CD4-positive, CD25-positive, alpha-beta regulatory T cell (primary cell): ENCODE measurements at places on chromosomes 7 and 10. TPM values are rescaled to one million over a fixed set of nuclear protein-coding genes. Genes with fewer than 3 reads are reported as not detected.

DNA sequence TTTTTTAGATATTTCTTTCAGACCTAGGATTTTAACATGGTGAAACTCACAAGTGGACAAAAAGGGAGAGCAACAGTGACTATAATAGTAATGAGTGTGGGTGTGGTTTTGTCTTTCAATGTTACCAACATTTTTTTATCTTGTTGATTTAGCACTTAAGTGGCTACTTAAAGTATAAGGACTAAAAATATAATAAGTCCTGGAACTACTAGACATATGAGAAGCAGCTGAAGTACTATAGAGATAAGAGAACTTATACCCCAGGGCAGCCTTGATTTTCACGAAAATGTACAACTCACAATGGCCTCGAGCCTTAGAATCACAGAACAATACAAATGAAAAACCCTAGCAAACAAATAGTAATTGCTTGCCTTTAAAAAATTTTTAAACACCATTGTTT lies 1151.8 kb downstream of the TYW1 start:
- H3K27ac ChIP-seq, result no peak overlapping the region
- H3K36me3 ChIP-seq, result no peaks in the 10 kb centered on the region

Gene CLCN1
- not detected for total RNA-seq

- H3K36me3 ChIP-seq, result peaks cover 30% of the 10 kb centered on the region
- H3K27me3 ChIP-seq, result no peaks in the 10 kb centered on the region
- H3K4me3 ChIP-seq, result peak overlapping the region; percentile 98
- no peak for DNase-seq
Observed at GRCh38 chr7:130954918-130955564, 221.0 kb upstream of the KLF14 start.

GRCh38 chr10:86316990-86317389 lies 49.6 kb downstream of the GRID1 start:
- no peaks in the 10 kb centered on the region for H3K36me3 ChIP-seq
- no peak for DNase-seq

Gene CYP2E1
- total RNA-seq, result 0.37 TPM

DNA sequence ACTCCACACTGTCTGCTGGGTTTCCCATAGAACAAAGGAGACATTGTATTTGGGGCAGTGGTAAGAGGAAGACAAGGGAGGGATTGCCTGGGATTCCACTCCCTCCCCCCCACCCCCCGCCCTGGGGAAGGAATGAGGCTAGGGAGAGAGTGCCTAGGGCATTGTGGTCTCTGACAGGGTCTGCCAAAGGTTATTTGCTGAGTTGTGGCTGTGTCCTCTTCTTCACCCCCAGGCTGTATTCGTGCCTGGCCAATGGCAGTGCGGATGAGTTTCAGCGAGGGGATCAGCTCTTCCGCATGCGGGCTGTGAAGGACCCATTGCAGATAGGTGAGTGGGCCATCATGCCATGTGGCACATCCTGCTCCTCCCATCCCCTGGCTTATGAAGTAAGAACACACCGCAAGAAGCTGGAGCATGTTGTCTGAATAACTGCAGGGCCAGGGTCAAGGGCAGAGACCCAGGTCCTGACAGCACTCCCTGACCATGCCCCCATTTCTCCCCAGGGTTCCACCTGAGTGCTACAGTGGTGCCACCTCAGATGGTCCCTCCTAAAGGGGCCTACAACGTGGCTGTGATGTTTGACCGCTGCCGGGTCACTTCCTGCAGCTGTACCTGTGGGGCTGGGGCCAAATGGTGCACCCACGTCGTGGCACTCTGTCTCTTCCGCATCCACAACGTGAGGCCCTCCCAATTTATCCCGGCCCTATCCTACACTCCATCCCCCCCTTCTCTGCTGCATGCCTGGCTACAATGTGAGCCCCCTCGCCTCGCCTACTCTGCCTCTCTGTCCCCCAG lies 3.7 kb downstream of the ZSWIM8 start:
- peaks cover 24% of the 10 kb centered on the region for H3K4me1 ChIP-seq
- no peaks in the 10 kb centered on the region for H3K27me3 ChIP-seq
- H3K27ac ChIP-seq, result no peak overlapping the region
- peaks cover 47% of the 10 kb centered on the region for H3K36me3 ChIP-seq

DNA sequence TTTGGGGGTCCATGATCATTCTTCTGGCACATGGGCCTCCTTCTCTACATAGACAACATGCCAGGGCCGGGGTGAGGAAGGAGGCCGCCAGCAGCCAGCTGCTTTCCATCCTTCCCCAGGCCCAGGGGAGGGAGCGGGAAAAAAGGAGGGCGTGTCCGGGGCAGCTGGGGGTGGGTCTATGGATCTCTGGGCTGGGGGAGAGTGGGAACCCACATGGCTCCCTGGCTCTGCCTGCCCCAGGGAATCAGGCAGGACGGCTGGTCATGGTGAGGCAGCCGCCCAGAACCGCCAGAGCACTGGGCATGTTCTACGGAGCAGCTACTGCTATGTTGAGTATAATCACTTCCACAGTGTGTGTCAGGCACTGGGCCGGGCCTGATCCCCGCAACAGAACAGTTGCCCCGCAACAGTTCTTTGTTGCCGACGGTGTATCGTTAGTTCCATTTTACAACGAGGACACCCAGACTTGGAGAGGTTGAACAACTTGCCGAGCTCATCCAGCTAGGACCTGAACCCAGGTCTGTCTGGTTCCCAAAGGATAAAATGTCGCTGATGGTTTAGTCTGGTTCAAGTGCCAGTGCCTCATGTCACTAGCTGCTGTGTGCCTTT lies 6.4 kb upstream of the IRF5 start:
- H3K4me3 ChIP-seq, result no peak overlapping the region
- H3K27ac ChIP-seq, result no peak overlapping the region
- H3K27me3 ChIP-seq, result peaks cover 2% of the 10 kb centered on the region
- DNase-seq, result no peak
- no peaks in the 10 kb centered on the region for H3K36me3 ChIP-seq

Gene MYL10
- total RNA-seq, result not detected

DNA sequence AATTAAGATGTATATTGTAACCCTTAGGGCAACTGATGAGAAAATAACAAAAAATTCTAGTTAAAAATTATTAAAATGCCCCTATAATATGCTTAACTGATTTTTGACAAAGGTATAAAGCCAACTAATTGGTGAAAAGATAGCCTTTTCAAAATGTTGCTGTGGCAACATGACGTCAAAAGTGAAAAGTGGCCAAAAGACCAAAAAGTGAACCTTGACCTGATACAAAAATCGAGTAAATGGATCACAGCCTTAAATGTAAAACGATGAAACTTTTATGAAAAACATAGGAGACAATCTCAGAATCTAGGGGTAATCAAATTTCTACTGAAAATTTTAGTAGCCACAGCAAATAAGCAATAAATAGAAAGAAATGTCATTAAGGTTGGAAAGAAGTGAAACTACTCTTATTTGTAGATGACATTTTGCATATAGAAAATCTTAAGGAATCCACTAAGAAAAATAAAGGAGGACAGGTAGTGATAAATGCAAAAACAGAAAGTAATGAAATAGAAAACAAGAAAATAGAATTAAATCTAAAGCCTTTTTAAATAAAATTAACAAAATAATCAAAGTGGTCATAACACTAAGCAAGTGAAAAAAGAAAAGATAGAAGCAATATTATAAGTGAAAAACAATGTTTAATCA lies 285.6 kb downstream of the ADK start:
- no peak for DNase-seq
- no peak overlapping the region for H3K4me3 ChIP-seq
- H3K4me1 ChIP-seq, result peaks cover 5% of the 10 kb centered on the region

Gene CPVL
- total RNA-seq, result 0.96 TPM

GRCh38 chr10:118106426-118106825 lies 59.7 kb upstream of the RAB11FIP2 start:
- H3K4me1 ChIP-seq, result no peaks in the 10 kb centered on the region
- H3K36me3 ChIP-seq, result no peaks in the 10 kb centered on the region
- DNase-seq, result peak; percentile 42
- H3K27ac ChIP-seq, result no peak overlapping the region
- H3K27me3 ChIP-seq, result no peaks in the 10 kb centered on the region
- no peak overlapping the region for H3K4me3 ChIP-seq

GRCh38 chr10:69438536-69439349 lies 12.5 kb upstream of the TSPAN15 start:
- no peaks in the 10 kb centered on the region for H3K27me3 ChIP-seq
- H3K4me3 ChIP-seq, result no peak overlapping the region
- DNase-seq, result no peak
- no peaks in the 10 kb centered on the region for H3K36me3 ChIP-seq
- no peaks in the 10 kb centered on the region for H3K4me1 ChIP-seq
- no peak overlapping the region for H3K27ac ChIP-seq

DNA sequence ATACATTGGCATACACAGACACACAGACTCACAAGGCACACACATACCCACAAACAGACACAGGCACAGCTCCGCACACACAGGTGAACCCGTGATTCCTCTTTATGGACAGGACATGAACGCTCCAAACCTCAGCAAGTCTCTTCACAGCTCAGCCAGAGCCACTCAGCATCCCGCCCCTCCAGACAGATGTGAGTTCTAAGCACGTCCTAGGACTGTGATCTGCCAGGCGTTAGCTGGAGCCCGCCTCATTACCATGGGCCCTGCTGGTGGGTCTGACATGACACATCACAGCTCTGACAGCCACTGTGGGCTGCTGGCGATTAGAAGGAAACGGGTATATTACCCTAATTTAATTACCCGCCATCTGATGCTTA lies 176.7 kb upstream of the PPP2R2D start:
- H3K36me3 ChIP-seq, result no peaks in the 10 kb centered on the region
- no peaks in the 10 kb centered on the region for H3K27me3 ChIP-seq
- H3K4me1 ChIP-seq, result no peaks in the 10 kb centered on the region
- H3K27ac ChIP-seq, result no peak overlapping the region
- DNase-seq, result no peak
- no peak overlapping the region for H3K4me3 ChIP-seq

GRCh38 chr7:148701414-148701813 lies 2.7 kb downstream of the CUL1 start:
- H3K4me3 ChIP-seq, result peak overlapping the region; percentile 94
- H3K27me3 ChIP-seq, result no peaks in the 10 kb centered on the region
- no peaks in the 10 kb centered on the region for H3K36me3 ChIP-seq
- H3K4me1 ChIP-seq, result peaks cover 48% of the 10 kb centered on the region
- DNase-seq, result no peak

Gene EGR2
- total RNA-seq, result 7.5 TPM

Gene MBLAC1
- total RNA-seq, result 4.0 TPM

- H3K4me1 ChIP-seq, result no peaks in the 10 kb centered on the region
- H3K27me3 ChIP-seq, result no peaks in the 10 kb centered on the region
- DNase-seq, result no peak
- no peak overlapping the region for H3K4me3 ChIP-seq
- H3K36me3 ChIP-seq, result no peaks in the 10 kb centered on the region
- H3K27ac ChIP-seq, result no peak overlapping the region
Observed at GRCh38 chr7:125375942-125376341, 446.3 kb upstream of the POT1 start.

DNA sequence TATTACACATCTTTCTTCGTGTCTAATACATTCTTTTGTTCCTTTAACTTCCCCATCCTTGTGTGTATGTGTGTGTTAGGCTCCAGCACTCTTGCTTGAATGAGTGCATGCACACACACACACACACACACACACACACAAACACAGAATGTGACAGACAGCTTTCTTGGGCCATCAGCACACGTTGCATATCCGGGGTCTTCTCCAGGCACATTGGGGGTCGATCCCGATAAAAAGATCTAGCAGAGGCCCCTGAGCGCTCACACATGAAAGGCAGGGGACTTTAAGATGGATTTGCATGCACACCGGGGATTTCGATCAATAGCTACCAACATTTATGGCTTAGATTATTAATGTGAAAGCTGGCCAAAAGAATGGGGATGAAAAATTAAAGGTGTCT lies 4.5 kb downstream of the SKIDA1 start:
- H3K4me3 ChIP-seq, result no peak overlapping the region
- H3K4me1 ChIP-seq, result peaks cover 49% of the 10 kb centered on the region
- H3K27me3 ChIP-seq, result peaks cover 43% of the 10 kb centered on the region
- DNase-seq, result no peak
- no peaks in the 10 kb centered on the region for H3K36me3 ChIP-seq

DNA sequence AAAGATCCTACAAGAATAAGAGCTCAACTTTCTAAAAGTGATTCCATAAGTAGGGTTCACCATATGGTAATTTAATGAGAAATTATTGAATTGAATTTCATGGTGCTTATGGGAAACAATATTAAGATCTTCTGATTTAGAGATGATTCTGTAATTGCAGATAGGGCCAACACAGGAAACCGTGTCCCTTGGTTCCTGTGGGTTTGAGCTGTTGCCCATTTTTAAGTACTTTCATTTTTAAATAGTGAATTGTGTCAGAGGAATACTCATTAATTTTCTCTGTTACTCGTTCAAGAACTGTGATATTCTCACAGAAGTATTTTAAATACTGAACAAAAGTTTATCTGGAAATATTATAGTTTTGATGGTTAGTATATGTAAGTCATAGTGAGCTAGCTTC lies 129.2 kb downstream of the SRI start:
- H3K27me3 ChIP-seq, result no peaks in the 10 kb centered on the region
- no peak overlapping the region for H3K4me3 ChIP-seq
- H3K36me3 ChIP-seq, result no peaks in the 10 kb centered on the region
- no peaks in the 10 kb centered on the region for H3K4me1 ChIP-seq

DNA sequence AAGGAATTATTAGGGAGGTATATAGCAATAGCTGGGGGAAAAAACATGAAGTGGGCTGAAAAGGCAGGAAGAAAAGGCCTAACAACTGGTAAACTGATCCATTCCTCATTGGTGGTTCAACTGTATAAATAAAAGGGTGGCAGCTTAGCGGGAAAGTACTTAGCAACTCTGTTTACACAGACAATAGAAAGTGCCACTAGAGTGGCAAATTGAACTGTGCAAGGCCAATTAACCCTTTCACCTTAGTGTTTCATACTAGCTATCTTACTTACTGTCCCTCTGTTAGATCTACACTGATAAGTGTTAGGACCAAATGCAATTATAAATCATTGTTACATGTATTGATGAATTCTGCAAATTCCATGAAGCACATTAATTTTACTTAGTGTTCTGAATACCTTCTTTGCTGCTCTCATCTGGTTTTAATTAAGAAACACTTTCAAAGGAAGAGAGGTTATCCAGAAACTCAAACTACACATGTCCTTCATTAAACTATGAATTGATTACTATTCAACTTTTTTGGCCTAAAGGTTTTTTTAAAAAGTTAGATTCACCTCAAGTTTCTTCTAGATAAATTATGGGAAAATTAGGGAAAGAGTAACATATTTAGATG lies 28.0 kb downstream of the DNAJC1 start:
- no peak overlapping the region for H3K27ac ChIP-seq
- no peak overlapping the region for H3K4me3 ChIP-seq
- DNase-seq, result no peak

DNA sequence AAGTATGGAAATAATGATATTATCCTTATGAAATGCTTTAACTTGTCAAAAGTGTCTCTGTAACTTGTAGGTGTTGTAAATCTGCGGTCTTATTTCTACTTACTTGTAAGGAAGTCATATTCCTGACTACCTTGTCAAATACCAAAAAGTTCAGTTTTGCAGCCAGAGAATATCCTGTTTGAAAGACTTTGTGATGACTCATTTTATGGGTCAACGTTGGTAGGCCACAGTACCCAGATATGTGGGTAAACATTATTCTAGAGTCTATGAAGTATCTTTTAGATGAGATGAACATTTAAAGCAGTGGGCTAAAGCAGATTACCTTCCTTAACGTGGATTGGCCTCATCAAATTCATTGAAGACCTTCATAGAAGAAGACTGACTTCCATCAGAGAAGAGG lies 195.3 kb downstream of the PPP1R9A start:
- H3K4me1 ChIP-seq, result no peaks in the 10 kb centered on the region
- DNase-seq, result no peak
- no peak overlapping the region for H3K4me3 ChIP-seq
- H3K36me3 ChIP-seq, result no peaks in the 10 kb centered on the region

- DNase-seq, result no peak
- H3K36me3 ChIP-seq, result no peaks in the 10 kb centered on the region
- H3K27me3 ChIP-seq, result no peaks in the 10 kb centered on the region
- no peaks in the 10 kb centered on the region for H3K4me1 ChIP-seq
Observed at GRCh38 chr7:136640977-136641376, 227.5 kb upstream of the CHRM2 start.

Gene HOXA5
- not detected for total RNA-seq
